ENCODE measurements at places on chromosomes 11 and 22.

DNA sequence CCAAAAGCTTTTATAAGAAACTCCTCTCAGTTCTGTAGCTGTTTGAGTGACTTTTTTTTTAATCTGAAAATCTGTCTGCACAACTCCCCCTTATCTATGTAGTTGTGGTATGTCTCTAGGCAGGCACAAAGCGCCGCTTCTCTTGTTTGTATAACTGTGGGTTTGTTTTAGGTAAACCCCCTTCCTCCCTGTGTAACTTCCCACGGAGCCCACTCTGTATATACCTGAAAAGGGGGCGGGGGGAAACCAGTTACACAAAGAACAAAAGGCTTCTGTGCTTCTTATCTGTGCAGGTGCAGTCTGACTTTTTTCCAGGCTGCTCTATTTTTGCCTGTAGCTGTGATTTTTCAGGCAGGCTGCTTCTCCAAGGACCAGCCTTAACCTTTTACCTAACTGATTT, 13.2 kb downstream of the OR10AG1 start:
- DNase-seq = no peak

GRCh38 chr22:32737811-32738497, 63.6 kb upstream of the TIMP3 start:
- DNase-seq = no peak

DNA sequence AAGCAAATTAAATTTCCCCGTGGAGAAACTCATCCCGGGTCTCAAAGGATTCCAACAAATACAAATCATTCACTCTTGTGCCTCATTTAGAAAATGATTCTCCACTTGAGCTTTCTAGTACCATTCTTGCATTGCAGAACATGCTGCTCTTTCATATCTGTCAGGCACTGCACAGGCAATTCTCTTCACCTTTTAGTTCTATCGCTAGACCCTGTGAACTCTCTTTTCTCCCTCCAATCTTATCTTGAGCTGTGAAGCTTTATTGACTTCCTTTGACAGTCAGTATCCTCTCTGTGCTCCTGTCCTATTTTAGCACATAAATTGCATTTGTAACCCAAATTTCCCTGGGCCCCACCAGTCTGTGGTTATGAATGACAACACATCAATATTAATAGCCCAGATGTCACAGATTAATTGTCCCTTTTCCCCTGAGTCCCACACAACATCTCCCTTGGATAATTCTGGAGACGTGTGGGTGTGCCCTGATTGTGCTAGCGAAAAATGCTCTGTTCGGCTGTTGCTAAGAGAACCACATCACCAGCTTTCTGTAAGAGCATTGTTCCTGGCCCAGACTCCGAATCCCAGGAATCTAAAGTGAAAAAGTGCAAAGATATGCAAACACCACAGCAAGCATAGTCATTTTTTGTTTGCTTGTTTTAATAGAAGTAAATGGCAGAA, 22.4 kb upstream of the SC5D start:
- DNase-seq = no peak

GRCh38 chr11:6377902-6378639, 12.2 kb upstream of the SMPD1 start:
- DNase-seq = no peak

GRCh38 chr11:68122936-68123539, 1.9 kb upstream of the CHKA start:
- no peak for DNase-seq

- DNase-seq = no peak
Measured at GRCh38 chr11:66886671-66887221, 29.9 kb downstream of the LRFN4 start.

GRCh38 chr11:8584511-8584910, 9.5 kb downstream of the STK33 start:
- DNase-seq = no peak

- no peak for DNase-seq
Measured at GRCh38 chr11:9689721-9690120, 25.8 kb downstream of the SWAP70 start.

GRCh38 chr22:46060292-46061123, 83.5 kb upstream of the WNT7B start:
- no peak for DNase-seq

- no peak for DNase-seq
Measured at GRCh38 chr11:118902336-118903203, 18.9 kb downstream of the CXCR5 start.

DNA sequence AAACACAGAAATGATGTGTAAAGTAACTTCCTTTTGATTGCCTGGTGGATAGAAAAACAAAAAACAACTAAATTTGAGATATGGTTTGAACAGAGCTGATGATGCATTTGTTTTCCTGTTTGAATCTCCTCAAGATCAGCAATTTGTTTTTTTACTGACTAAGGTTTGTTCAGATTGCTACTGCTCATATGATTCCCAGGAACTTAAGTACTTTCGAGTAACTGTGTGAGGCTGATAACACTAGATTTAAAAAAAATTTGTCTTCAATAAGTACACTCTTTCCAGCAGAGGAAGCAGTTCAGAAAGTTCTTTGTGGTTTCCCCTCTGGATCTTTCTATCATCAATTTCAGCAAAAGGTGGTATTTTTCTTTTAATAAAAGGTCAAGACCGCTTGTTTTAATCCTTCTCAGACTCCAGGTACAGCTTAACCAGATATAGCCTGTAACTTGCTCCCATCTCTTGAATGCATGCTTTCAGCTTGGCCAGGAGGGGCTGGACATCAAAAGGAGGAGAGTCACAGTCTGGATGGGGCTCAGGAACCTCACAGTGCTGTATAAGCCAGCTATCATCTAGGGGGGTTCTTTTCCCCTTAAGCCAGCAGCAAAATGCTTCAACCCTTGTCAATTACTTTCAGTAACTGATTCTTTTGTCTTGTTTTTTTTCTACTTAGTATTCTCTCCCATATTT, 12.3 kb upstream of the MS4A6E start:
- DNase-seq = no peak

DNA sequence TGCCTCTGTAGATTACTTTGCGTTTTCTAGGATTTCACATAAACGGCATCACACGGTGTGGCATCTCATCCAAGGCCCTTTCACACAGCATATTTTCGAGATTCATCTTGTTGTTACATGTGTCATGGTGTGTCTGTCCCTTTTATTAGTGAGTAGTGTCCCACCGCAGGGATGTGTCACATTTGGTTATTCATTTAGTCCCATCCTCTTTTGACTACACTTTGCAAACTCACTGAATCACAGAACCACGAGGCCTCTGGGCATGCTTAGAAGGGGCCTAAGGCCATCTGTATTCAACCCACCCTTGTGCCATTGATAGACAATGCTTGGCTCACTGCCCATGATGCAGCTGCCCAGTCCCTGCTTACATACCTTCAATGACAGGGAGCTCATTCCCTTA, 4.2 kb upstream of the RAC2 start:
- DNase-seq = no peak

GRCh38 chr11:69231466-69232018, 62.4 kb upstream of the MYEOV start:
- no peak for DNase-seq

GRCh38 chr11:124900464-124900863, 2.8 kb upstream of the ROBO4 start:
- DNase-seq = no peak

- no peak for DNase-seq
Measured at GRCh38 chr22:44523981-44524759, 26.1 kb upstream of the RTL6 start.

Measured in globus pallidus (tissue), 1 donor.